ENCODE measurements at places on chromosomes 3 and 15.

DNA sequence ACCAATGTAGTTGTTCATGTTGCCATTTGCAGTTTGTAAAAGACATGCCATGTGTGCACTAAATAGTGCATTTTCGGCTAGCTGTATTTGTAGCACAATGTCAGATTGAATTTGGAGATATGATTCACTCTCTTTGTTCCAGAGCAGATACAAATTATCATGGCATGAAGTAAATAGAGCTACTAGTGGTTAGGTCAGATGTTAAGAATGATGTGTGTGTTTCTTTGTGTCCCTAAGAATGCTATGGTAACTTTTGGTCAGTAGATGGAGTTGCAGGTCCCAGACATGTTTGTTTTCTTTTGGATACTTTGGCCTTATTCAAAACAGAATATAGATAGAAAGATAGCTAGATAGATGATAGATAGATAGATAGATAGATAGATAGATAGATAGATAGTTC lies 595.8 kb downstream of the NLGN1 start:
- DNase-seq: peak; percentile 62

DNA sequence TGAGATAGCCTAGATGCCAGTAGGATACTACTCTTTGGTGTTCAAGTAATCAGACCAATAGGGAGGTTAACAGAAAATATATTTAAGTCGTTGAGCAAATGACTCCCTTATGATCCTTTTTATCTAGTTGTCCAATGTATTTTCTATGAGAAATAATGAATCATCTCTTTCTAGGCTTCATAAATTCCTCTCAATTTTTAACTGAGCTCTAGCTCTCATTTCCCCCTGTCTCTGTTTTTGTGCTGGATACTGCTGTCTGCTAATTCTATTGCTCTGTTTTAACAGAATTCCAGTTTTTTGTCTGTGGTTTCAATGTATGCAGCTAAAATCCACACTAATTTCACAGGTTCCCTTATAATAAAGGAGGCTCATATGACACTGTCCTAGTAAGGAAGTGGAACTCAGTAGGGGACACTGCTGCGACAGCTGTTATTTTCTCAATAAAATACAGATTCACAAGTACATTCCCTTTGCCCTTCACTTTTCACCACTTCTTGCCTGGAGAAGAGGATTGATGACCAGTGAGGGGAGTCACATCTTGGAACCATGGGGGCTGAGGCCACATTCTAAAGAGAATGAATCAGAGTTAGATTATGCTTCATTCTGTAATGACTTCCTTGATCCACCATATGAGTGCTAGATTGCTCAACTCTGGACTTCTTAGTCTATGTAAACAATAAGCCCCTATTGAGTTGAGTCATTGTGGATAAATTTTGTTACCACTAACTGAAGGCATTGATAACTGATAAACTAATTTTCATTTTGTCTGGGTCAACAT lies 558.7 kb upstream of the KCNMB2 start:
- peak; percentile 95 for DNase-seq

DNA sequence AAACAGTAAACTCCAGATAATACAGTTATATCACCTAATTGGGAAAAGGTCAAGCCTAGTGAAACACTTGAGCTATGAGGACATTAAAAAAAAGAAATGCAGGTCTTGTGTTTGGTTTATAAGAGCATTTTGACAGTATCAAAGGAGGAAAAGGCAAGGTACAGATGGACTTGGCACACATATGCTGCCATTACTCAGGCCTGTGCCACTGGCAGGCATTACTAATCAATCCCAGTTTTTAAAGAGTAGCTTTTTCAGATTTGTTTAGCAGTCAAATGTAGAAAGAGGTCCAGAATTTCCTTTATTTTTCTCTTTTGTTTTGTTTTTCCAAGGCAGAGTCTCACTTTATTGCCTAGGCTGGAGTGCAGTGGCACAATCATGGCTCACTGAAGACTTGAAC lies 38.9 kb downstream of the MDFIC2 start:
- no peak for DNase-seq

DNA sequence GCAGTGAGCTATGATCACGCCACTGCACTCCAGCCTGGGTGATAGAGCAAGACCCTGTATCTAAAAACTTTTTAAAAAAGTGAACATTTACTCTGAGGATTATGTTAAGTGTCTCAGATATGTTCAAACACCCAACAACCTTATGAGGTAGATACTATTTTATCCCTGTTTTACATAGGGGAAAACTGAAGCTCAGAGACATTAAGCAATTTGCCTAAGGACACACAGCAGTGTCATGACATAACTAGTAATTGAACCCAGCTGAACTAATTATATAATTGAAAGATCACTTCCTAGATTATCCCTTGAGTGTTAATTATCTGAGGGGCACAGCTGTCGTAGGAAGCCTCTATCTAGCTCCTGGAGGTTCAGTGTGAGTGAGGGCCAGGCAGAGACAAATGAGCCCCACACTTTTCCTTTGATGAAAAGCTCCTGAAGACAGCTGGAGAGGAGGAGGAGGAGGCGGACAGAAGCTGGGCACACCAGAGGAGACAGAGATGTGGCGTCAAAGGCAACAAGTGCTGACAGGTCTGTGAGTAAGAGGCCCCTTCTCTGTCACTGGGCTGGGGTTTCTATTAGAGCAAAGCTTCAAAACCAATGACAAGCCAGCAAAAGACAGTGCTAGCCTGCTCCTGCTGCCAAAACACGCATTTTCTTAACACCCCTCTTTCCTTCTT lies 20.5 kb downstream of the TRH start:
- DNase-seq: no peak

GRCh38 chr3:2262204-2262603 lies 163.5 kb downstream of the CNTN4 start:
- no peak for DNase-seq

DNA sequence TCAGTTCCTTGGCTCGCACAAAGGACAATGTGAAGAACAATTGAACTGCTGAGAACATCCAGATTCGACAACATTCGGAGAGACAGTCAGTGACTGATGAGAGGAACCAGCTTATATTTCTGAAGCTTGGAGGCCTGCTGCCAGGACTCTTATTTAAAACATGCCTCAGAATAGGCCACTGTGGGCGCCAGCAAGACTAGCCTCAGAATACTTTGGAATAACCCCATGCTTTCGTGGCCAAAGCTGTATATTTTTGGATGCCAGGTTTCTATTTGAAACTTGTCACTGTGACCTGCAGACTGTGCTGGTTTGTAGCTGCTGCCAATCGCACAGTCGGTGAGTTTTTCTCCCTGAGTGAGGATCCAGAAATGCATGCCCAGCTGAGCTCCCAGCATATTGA lies 129.9 kb upstream of the UBE3A start:
- no peak for DNase-seq

DNA sequence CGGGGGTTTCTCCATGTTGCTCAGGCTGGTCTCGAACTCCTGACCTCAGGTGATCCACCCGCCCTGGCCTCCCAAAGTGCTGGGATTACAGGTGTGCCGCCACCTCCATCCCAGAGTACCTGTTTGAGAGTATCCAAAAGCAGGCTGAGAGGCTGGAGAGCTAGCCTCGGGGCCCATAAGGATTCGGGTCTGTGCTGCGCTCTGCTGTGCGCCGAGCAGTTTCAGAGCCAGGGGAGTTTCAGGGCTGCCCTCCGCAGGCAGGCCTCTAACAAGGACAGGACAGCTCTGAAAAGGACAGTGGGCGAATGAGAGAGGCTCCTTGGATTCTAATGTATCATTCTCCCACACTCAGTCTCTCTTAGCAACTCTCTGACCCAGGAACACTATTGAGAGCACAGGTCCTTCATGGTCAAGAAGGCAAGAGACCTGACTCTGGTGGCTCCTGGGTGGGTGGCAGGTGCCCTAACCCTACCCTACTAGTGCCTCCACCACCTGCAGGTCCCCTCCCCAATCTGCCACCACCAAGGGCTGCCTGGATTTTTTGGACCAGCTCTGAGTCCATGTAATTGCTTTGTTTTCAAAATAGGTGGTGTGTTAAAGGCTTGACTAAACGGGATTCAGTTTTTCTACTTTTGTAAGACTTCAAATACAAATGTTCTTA lies 27.8 kb downstream of the MAGEF1 start:
- DNase-seq: no peak

GRCh38 chr15:69789648-69790393 lies 307.9 kb downstream of the TLE3 start:
- DNase-seq: no peak

DNA sequence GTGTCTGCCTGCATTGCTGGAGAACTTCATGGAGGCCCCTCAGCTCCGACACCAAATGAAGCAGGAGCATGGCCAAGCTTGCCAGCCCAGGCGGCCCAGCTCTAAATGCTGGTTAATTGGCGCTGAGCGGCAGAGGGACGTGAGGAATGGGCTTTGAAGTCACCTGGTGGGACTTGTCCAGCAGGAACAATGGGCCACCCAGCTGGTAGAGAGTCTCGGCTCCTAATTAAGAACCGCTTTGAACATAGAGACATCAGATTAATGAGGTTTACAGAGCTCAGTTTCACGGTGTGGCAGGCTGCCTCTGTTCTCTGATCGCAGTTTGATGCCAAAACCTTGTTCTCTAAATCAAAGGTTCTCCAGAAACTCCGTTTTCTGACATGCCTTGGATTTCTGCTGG lies 77.5 kb upstream of the LINGO1 start:
- no peak for DNase-seq

DNA sequence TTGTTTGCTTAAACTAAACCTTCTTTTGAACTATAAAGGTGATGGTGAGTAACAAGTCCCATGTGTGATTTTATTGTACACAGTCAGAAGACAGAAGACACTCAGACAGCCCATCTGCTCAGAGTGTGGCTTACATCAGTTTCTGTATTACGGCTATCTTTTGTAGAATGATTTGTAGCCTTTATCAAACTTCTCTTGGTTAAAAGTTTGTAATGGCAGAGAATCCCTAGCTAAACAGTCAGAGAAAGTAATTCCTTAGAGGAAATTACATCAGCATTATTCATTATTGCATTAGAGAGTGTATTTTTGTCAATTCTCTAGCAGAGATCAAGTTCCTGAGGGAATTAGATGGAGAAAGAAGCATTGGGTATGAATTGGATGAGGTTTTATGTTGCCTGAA lies 500.8 kb downstream of the CNTN4 start:
- DNase-seq: no peak

GRCh38 chr3:94996743-94997142 lies 933.9 kb downstream of the NSUN3 start:
- no peak for DNase-seq

All from EL (cell line).